ENCODE measurements at places on chromosomes 2 and 18.

- DNase-seq = no peak
These were observed 78.6 kb downstream of the BARD1 start for GRCh38 chr2:214730800-214731407.

GRCh38 chr2:10236571-10237391 lies 65.9 kb upstream of the HPCAL1 start:
- DNase-seq = no peak

DNA sequence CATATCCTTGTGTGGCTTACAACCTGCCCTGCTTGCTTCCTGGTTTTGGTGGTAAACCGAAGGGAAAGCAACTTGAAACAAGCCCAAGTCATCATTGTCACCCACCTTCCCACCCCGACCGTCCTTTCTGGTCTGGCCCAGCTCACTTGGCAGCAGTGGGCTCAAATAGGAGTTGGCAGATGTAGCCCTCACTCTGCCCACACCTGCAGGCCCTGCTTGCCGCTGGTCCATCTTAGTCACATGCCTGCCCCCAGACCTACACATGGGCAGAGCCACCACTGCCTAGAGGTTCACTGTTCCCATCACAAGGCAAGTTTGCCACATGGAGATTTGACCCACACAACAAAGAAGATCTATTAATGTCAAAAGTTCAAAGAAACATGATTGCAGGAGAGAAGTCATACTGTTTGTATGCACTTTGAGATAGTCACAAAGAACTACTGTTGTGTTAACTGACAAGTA lies 9.3 kb downstream of the EIPR1 start:
- DNase-seq = no peak

DNA sequence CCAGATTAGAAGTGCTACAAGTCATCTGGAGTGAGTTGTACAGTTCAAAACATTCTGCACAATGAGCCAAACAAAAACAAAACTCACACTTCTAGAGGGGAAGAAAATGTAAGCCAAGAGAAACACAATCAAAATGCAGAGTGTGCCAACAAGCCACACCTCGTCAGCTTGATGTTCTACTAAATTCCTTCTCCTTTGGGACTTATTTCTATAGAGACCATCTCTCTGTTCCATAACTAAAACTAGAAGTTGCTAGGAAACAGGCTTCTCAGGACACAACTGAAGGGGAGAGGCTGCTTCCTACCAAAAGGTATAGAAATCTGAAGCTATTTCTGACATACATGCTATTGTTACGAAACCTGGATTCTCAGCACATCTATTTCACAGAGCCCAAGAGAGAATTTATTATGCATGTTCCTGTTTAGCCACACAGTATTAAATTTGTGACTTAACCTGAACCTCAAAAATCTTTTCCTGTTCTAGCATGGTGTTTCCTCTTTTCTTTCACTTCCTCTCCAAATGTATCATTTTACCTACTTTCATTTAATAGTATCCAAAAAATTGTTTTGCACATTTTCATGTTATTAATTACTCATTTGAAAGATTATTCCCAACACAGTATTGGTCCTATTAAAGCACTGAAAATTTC lies 211.4 kb upstream of the CCDC150 start:
- DNase-seq = peak; percentile 12

DNA sequence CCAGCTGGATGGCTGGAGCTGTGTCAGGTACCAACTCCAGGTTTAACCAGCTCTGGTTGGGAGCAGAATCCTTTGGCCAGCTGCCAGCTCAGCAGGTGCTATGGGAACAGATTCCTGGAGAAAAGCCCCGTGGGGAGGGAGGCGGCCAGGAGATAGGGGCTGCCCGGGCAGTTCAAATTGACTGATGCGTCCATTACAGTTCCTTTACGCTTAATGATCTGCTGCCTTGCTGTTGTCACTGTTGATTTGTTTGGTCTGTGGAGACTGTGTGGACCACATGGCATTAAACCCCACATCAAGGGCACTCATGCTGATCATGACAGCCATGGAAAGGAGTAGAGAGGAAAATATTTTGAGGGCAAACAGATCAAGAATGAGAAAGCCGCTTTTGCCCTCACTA lies 200.0 kb downstream of the TSN start:
- DNase-seq = no peak
